ENCODE measurements at places on chromosomes 1 and 21. TPM values are rescaled to one million over a fixed set of nuclear protein-coding genes. Genes with fewer than 3 reads are reported as not detected.

The PACC1 gene
- 1.2 TPM for total RNA-seq

DNA sequence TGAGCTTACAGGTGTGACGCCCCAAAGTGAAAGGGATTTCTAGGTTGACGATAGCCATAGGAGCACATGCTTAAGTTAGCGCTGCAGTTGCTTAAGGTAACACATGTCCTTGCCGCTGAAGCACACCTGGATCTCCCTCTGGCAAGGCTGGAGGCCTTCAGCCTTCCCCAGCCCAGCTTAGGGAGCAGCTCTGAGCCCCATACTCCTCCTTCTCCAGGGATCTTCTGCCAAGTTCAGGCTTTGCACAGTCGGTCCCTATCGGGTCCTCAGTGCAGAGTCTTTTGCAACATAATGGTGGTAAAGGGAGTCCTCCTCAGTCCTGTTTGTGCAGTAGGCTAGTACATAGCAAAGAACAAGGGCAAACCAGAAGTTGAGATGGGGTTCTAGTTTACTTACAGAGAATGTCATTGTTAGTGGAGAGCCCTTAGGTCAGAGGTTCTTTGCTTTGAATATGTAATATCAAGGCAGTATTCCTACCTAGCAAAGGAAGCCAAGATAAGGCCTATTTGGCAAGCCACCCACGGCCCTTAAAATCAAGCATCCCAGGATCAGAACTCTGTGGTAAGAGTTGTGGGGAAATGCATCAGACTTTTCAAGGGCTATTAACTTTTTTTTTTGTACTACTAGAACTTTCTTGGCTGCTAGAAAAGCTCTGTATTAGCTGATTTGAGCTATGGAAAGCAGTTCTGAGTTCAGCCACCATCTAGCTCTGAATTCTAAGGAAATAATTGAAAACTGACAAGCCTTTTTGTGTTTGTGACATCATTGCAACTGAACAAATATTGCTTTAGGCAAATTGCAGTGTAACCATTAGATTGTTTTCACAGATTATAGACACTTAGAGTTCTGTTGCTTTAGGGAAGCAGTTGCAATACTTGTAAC is 1.4 kb downstream of the EVA1C start:
- DNase-seq = no peak

DNA sequence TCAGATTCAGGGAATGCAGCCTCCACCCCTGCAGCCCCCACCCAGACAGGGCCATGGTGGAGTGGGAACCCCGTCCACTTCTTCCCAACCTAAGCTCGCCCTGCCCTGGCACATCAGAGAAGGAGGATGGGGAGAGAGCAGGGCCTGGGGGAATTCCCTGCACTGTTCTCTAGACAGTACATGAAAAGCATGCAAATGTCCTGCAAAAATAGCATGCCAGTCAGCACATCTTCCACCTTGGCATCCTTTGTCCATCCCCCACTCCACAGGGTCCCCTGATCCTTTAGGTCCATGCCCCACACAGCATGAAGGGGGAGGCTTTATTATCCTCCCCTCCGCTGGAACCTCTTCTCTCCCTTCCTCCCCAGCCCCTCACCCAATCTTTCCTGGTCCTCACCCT is 35.0 kb upstream of the RD3 start:
- no peak for DNase-seq

DNA sequence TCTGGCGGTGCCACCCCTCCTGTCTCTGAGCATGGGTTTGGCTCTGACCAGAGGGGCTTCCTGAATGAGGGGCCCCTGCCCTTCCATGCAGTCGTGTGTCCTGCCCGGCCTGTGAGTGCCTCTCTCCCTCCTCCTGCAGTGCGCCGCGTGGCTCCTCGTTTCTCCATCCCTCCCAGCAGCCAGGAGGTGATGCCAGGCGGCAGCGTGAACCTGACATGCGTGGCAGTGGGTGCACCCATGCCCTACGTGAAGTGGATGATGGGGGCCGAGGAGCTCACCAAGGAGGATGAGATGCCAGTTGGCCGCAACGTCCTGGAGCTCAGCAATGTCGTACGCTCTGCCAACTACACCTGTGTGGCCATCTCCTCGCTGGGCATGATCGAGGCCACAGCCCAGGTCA is 57.9 kb downstream of the PTPRF start:
- no peak for DNase-seq

GRCh38 chr1:51953079-51953478 is 37.4 kb downstream of the RAB3B start:
- no peak for DNase-seq

The KCNA2 gene
- total RNA-seq = not detected

DNA sequence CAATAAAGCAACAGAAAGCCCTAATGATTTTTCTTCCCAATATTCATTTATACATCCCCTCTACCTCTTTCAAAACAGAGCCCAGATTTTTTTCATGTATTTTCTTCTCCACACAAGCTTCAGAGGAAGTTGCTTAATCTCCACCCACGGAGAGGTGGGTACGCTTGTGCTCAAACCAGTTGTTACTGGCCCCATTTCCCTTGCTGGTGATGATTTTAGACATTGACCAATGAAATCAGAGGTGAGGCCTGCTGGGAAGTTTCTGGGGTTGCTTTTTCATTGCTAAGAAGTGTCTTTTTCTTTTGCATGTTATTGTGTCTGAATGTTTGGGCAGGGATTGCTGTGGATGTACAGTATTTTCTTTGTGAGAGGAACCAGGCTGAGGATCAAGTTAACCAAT is 448.1 kb upstream of the B3GALT2 start:
- DNase-seq = no peak

The NID1 gene
- 93.7 TPM for total RNA-seq

DNA sequence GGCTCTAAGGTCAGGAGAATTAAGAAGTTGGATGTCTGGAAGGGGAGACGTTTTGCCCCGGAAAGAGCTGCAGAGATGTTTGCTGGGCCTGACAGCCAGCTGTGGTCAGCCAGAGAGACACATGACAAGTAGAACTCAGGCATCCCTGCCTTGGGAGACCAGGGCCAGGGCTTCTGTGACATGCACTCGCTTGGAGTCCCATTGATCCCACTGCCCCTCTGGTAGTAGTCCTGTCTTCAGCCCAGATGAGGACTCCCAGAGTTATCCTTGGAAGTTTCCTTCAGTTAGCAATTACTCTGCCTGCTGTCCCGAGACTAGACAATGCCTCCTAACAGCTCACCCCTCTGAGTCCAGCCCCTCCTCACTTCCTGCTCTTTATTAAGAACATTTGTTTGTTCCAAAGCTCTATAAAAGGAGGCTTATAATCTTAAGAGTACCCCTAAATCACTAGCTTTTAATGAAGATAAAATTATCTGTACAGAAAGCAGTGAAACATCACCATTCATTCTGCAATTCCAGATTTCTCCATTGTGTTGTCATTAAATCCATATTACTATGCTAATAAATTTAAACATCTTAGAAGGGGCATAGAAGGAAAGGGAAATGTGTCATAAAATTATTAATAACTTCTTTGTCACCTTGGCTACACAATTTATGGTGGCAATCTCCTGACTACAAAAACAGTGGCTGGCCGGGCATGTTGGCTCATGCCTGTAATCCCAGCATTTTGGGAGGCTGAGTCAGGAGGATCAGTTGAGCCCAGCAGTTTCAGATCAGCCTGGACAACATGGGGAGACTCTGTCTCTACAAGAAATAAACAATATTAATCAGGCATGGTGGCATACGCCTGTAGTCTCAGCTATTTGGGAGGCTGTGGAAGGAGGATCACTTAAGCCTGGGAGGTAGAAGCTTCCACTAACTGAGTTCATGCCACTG is 94.2 kb downstream of the KCNK1 start:
- DNase-seq = no peak

GRCh38 chr1:94971491-94971924 is 44.6 kb upstream of the CNN3 start:
- no peak for DNase-seq

DNA sequence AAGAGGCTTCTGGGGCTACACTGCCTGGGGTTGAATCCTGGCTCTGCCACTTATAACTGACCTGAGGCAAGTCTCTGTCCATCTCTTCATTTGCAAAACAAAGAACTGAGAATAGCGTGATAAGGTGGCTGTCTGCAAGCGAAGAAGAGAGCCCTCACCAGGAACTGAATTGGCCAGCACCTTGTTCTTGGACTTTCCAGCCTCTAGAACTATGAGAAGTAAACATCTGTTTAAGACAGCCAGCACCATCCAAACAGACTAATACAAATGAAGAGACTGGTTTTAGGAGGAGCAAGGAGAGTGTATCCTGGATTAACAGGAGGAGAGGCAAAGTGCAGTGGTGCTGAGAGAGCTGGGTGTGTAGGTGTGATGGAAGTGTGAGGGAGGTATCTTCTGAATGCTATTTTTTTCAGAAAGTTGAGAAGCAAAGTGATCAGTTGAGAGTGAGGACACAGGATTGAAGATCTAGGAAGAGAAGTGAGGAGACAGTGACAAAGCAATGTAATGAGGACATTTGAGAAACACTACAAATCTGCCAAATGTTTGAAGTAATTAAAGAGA is 59.3 kb downstream of the CD58 start:
- DNase-seq = no peak

All from stomach (tissue), 19 donors.